AML-193 (cell line): ENCODE measurements at places on chromosomes 7 and 10.

- no peak for DNase-seq
These were observed 869 bp upstream of the LHFPL3 start for GRCh38 chr7:104327534-104327933.

DNA sequence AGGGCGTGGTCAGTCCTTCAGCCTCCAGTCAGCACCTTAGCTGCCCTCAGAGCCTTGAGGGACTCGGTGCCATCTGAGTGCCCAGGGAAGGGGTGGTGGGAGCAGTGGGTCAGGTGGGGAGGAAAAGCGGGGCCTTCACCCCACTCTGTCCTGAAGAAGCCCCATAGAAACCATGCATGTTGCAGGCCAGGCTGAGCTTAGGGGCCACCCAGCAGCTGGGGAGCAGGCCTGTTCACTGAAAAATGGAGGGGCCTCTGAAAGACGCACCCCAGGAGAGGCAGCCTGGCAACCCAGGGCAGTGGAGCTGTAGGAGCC lies 144.3 kb downstream of the GRID1 start:
- DNase-seq, result no peak

DNA sequence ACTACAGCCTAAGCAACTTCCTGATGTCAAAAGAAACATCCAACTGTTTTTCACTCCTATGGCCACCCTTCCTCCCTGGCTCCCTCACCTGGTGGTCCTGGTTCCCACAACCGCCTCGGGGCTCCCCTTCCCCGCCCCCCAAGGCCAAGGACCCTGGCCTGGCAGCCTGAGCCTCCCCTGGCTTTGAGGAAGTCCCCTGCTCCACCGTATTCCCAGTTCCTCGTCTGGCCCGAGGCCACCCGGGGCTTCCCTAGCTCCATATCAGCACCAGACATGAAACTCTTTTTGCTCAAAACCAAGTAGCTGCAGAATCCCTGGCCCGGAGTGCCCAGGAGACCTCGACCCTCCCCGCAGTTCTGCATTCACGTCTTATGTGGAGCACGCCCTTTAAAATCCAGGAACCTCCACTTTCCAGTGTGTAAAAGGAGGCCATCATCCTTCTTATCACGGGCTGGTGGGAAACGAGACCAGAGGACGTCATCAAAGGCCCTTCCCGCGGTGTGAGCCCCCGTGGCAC lies 82.9 kb downstream of the PRKAG2 start:
- no peak for DNase-seq

GRCh38 chr7:16594061-16594460 lies 51.5 kb downstream of the ANKMY2 start:
- no peak for DNase-seq

- no peak for DNase-seq
These were observed 145.6 kb upstream of the NPY start for GRCh38 chr7:24138343-24138742.

DNA sequence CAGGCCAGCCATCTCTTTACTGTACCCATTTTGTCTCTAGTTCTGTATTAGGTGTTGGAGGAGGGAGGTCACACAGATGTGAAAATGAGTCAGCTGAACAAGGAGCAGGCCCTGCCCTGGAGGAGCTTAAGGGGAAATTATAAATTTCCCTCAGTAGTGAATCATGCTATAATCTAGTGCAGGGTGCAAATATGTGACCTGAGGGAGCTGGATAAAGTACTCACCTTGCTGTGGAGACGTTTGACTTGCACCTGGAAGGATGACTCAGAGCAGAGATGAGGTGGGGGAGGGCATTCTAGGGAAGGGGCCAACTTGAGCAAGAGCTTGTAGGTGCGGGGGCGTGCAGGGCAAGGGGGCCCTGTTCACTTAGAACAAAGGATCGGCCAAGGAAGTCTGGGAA lies 610.6 kb downstream of the SDK1 start:
- no peak for DNase-seq

- no peak for DNase-seq
These were observed 65.3 kb upstream of the ZMIZ1 start for GRCh38 chr10:79003183-79004100.

DNA sequence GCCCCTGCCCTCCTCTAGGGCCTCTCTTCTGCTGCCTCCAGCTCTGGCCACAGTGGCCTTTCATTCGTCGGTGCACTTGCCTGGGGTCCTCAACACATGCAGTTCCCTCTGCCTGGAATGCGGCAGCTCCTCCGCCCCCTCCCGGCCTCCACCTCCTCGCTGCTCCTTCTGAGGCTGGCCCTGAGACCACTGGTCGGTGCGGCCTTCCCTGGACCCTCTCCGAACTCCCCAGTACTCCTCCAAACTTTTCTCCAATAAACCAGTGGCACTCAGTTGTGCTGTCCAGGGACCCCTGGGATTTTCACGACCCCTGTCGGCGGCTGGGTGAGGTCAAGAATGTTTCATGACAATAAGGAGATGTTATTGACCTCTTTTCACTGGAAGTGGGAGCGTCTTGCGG lies 53.5 kb downstream of the BMS1 start:
- DNase-seq, result no peak

DNA sequence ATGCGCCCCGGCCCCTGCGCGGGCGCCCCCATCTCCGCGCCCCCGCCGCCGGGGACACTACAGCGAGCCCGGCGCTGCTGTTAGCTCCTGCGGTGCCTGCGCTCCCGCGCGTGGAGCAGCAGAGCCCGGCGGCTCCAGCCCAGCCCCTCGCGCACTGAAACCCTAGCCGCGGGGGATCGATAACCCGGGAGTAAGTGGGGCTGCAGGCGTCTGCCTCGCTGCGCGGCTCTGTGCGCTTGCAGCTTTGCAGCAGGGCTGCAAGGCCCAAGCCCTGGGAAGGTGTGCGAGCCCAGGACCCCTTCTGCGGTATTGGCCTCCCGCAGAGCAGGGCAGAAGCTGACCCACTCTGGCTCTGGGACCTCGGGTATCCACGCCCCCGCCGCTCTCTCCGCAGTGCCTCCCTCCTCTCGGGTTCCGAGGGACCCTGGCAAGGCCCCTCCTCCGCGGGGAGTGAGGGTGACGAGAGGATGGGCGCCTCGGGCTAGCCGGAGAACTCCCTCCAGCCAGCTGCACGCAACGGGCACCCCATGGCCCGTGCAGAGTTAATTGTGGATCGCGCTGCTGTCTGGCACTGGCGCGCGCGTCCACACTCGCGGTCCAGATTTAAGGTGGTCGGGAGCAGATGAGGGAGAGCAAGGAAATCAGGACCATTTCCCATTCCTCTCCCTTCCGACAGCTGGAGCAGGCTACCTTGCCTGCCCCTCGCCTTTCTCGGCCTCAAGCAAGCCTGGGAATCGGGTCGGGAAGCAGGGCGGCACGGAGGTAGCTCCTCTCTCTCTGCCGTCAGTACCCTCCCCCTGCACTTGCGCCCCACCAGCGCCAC lies 2.1 kb downstream of the SHH start:
- DNase-seq, result no peak

GRCh38 chr10:111432588-111432987 lies 355.8 kb downstream of the ADRA2A start:
- DNase-seq, result no peak

GRCh38 chr10:31399631-31400030 lies 80.6 kb downstream of the ZEB1 start:
- DNase-seq, result no peak

- DNase-seq, result no peak
These were observed 171.8 kb downstream of the NXPH1 start for GRCh38 chr7:8605221-8605620.

DNA sequence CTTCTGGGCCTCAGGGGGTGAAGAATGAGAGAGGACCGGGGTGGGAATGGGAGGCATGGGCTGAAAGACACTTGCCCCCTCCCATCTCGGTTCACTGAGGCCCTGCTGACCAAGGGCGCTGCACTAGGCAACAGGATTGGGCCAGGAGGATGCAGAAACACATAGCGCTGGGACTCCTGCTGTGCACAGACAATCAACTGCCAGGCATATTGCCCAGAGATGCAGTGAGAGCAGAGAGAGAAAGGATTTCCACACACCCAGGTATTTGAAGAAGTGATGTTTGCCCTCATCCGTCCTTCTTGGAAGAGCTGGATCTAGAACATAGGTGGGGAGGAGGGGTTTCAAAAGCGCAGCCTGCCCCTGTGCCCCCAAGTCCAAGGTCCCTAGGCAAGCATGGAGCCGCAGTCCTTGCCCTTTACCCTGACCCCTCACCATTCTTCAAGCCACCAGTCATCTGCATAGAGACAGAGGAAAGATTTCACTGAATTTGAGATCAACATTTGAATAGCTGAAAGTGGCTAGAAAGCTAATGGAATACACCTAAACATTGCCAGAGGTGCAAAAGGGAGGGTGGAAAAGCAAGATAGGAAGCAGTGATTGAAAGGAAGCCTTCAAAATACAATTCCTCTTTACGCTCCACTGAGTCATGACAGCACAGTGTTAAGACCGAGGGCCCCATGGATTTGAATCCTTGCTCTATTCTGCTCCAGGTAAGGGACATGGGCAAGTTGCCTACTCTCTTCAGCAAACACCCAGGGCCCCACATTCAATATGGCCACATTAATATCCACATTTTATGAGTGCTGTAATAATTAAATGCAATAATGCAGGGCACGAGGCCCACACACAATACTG lies 44.2 kb upstream of the TNS3 start:
- no peak for DNase-seq

- no peak for DNase-seq
These were observed 1.2 kb upstream of the HOXA2 start for GRCh38 chr7:27103489-27104226.

GRCh38 chr7:122597277-122597676 lies 101.6 kb downstream of the RNF133 start:
- DNase-seq, result no peak

- no peak for DNase-seq
These were observed 207.7 kb downstream of the ZEB1 start for GRCh38 chr10:31526681-31527080.

DNA sequence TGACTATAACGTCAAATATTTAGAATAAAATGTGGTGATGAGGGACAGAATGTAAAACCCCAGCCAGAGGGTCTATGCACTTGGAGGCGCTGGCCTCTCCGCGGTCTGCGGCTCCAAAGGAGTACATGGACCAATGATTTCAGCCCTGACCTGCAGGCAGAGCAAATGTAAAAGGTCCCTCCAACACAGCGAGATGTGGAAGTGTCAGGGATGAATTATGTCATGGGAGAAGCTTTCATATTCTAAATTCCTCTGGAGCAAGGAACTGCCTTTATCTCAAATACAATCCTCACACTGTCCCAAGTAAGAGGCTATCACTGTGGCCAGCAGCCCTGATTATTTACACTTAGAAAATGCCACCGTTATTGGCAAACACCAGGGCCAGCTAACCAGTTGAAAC lies 139.4 kb downstream of the GFRA1 start:
- no peak for DNase-seq

DNA sequence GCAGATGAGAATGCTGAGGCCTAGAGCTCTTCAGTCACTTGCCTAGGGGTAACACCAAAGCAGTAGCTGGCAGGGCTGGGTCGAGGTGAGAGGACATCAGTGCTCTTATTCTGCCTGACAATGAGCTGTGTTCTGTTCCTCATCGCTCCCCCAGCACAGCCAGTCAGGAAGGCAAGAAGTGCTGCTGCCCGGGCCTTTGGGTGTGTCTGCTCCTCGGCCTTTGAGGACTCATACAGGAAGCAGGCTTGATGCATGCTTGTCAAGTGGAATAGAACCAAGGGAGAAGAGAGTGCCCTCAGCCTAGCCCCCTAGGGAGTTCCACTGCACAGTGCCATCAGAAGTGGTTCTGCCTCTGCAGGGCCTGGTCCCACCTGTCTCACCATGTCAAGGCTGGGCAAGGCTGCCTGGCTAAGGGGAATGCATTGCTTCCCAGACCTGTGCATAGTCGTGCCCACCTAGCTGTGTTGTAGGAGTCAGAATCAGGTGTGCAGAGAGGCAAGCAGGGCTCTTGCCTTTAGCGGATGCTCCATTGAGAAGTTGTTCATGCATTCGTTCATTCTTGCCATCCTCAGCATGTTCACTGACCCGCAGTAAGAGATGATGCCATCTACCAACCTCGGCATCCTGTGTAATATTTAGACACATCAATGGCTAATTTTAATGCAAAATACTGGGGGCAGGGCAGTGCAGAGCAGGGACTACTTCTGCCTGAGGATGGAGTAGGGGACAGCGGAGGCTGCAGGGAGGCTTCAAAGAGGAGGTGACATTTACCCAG lies 156.6 kb downstream of the RPS24 start:
- DNase-seq, result no peak

DNA sequence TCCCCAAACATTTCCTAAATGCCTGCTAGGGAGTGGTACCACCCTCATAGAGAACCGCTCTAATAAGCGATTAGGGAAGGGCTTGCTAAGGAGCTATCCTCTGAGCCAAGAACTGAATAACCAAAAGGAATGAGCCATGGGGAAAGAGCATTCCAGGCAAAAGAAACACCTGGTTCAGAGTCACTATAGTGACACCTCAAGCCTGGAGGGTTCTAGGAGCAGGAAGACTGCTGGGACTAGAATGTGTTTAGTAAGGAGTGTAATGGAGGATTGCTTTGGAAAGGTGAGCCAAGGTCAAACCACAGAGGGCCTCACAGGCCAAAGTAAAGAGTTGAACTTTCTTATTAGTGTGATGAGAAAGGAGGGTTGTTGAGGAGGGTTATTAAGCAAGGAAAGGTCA lies 38.7 kb upstream of the NRBF2 start:
- DNase-seq, result no peak

DNA sequence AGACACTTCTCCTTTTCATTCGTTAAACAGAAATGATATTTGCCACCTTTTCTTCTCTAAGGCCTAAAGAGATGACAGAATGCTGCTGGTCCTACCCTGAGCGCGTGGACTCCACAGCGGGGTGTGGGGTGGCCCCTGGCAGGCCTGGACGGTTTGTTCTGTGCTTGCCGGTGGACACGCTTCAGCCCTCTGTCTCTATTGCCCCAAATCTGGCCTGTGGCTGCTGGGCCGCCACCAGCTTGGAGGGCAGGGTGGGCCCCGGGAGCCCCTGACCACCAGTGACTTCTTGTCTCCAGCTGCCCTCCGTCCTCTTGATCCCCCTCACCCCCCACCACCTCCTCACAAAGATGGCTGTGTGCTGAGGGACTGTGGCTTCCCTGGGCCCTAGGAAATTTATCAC lies 5.7 kb downstream of the CHST3 start:
- DNase-seq, result no peak

- no peak for DNase-seq
These were observed 133.5 kb upstream of the CDK13 start for GRCh38 chr7:39816462-39817060.

GRCh38 chr10:124509880-124510632 lies 48.4 kb downstream of the LHPP start:
- no peak for DNase-seq

DNA sequence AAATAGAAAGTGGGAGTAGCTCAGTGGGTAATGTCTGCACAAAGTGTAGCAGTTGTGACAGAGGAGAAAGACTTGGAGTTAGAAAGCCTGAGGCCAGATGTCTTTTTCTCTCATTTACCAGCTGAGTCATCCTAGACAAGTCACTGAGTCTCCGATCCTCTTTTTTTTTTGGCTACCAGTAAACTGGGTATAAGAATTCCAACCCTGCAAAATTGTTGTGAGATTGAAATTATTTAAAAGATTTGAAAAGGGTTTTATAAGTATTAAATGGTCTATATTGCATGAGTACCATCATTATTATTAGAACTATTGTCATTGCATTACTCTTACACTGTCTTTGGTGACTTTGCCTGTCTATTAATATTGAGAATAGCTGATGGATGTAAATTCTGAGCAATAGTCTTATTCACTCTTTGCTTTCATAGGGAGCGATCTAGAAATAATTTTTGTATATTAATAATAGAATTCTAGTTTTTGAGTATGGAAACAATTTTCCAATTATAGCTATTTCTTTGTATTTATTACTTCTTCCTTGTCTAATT lies 74.0 kb downstream of the ARID5B start:
- DNase-seq, result no peak
